Activated naive CD4-positive, alpha-beta T cell (primary cell): ENCODE measurements at places on chromosomes 1 and 21.

GRCh38 chr1:214296860-214297745, 16.1 kb downstream of the SMYD2 start:
- no peak for DNase-seq

GRCh38 chr1:109441069-109441468, 14.8 kb upstream of the PSMA5 start:
- DNase-seq = no peak

GRCh38 chr1:63463248-63463647, 59.8 kb downstream of the ITGB3BP start:
- no peak for DNase-seq

- no peak for DNase-seq
These were observed 36.3 kb upstream of the CASZ1 start for GRCh38 chr1:10832703-10833102.

DNA sequence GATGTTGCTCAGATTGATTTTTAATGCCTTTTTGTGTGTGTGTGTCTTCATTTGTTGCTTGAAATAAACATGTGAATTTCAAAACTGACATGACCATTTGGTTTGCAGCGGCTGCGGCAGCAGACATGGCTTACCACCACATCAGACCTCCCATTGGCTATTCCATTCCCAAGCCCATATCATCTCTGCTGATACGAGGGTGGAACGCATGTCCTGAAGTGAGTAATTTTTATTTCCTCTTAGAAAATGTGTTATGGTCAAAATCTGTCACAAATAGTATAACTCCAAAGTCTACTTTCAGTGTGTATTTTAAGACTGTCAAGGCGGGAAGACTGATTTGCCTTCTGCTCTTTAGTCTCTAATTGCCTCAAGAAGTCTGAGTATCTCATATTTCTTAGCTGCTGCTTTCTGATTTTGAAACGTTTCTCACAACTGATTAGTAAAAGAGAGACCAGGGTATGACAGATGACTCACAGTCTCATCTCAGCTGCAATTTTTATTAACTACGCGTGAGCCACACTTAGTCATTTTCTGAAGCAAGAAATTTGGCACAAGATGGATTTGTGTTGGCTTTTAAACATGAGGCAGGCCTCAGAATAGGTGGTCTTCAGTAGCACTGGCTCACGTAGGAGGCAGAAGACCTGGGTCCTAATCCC, 49.0 kb downstream of the LRRC53 start:
- DNase-seq = no peak

- no peak for DNase-seq
These were observed 3.9 kb upstream of the FNDC10 start for GRCh38 chr1:1603671-1604373.

DNA sequence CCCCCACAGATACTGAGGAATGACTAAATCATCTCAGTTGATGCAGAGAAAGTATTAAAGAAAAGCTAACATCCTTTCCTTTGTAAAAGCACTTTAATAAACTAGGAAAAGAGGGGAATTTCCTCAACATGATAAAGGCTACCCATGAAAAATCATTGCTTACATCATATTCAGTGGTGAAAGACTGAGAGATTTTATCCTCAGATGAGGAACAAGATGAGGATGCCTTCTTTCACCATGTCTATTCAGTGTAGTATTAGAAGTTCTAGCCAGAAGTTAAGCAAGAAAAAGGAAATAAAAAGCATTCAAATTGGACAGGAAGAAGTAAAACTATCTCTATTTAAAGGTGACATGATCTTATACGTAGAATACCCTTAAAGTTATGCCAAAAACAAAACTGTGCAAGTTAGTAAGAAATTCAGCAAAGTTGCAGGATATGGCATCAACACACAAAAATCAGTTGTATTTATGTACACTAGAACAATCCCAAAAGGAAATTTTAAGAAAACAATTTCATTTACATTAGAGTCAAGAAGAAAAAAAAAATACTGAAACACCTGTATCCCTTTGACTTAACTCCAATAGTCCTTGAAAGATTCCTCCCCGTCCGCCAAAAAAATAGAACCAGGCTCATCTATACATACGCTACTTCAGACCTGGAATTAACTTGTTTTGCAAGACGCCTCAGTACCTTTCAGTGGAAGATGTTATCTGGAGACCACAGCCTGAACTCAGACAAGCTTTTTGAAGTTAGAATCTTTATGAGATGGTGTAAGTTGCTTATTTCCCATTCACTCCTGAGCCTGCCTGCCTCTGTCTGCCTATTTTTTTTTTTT, 17.5 kb downstream of the ZMYM4 start:
- no peak for DNase-seq

- DNase-seq = no peak
These were observed 51.4 kb upstream of the ACTRT2 start for GRCh38 chr1:2969845-2970291.

- DNase-seq = no peak
These were observed 160.4 kb downstream of the TTLL7 start for GRCh38 chr1:83838573-83838972.

DNA sequence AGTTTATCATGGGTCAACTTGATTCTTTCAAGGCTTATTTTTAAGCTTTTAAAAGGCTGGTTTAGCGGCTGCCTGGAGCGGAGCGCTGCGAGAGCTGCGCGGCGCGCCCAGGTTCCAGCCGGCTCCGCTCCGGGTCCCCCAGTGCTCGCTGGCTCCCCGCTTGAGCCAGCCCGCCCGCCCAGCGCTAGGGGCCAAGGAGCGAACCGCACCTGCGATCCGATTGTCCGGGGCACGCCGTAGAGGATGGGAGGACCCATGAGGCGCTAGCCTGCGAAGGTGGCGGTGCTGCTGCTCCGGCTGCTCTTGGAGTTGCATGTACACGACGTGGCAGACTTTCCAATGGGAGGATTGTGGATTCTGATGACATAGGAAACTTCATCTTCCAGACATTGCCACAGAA, 9.9 kb upstream of the CFHR4 start:
- DNase-seq = no peak

- no peak for DNase-seq
These were observed 49.2 kb upstream of the TEKT2 start for GRCh38 chr1:36034692-36035091.

DNA sequence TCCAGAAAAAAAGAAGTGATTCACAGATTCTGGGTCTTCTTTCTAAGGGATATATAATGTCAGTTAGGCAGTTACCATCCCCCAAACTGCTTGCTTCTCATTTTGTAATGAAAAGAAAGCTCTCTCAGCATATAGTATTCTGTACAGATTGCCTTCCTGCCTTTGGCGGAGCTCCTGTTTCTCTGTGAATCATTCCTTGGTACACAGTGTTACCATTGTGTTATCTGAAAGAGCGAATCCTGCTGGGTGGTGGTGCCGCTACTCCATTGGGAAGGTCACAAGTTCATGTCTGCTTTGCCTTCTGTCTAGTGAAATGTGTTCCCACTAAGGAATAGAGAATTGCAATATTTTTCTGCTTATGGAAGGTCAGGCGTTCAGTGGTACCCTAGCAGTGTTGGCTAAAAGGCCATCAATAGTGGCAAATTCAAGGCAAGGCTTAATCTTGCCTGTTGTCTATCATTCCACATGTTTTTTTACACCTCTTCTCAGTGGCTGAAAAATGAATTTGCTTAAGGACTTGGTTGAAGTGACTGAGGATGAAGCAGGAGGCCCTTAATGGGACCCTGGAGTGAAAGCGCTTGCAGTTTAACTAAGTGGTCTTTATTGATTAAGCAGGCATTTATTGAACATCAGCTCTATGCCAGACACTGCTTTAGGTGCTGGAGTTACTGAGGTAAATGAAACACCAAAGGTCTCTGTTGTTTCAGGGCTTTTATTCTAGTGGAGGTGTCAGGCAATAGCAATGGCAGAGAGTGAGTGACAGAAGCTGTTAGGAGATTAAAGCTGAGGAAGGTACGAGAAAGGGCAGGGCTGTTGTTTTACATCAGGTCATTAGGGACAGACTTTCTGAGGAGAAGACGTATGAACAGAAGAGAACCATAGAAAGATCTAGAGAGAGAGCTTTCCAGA, 186.7 kb downstream of the PDE4B start:
- no peak for DNase-seq

DNA sequence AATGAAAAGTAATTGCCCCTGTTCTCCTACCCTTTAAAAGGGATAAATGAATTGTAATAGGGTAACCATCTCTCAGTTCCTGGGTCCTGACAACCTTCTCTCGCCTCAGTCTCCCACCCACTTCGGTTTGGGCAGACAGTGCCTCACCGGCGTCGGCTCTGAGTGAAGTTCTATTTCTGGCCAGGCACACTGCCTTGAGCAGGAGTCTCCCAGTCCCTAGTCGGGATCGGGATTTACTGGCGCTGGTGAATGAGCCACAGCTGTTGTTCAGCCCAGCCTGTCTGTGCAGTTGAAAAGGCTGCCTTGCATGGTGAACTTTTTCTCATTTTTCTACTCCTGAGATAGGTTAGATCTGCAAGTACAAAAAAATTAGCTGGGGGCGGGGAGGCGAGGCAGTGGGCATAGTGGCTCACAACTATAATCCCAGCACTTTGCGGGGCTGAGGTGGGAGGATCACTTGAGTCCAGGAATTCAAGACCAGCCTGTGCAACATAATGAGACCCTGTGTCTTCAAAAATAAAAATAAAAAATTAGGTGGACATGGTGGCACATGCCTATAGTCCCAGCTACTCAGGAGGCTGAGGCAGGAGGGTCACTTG, 7.4 kb downstream of the PLEKHM2 start:
- no peak for DNase-seq

DNA sequence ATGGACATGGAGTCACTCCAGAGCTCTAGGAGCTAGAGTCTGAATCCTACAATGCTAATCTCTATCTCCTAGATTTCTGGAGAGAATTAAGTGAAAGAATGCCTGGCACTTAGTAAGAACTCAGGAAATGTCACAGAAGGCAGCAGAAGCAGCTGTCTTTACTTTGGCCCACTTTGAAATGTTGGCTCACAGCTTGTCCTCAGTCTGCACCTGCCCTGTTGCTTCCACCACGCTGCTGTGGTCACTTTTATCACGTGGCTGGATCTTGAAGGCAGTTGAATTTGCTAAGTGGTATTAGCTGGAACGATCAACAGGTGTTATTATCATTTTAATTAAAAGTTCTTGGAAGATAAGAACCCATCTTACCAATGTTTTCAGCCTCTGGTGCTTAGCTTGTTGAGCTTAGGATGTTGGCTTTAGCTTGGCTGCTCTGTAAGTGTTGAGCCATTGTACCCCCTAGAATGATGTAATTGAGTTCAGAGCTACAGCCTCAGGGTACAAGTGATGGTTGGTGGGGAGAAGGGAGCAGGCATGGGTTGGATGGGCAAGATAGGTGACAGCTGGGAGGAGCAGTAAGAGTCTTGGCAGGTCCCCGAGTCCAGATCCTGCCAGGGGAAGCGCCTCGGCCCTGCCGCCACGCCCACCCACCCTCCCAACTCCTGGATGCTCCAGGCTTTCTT, 41.9 kb upstream of the EPS8L3 start:
- DNase-seq = no peak

DNA sequence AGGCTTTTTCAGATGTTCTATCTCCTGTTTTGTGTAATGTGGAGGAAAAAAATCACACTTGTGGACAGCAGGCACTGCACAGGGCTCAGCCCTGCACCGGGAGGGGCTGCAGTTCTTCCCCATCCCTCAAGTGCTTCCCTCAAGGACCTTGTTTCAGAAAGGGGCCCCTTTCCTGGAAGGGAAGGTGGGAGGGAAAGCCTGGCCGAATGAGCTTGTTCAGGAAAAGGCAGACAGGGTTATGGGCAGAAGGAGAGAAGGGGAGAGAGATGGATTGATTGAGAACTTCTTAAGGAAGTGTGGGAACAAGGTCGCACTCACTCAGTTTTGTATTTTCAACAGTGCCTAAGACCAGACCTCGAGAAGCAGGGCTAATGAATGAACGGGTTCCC, 41.2 kb downstream of the OLFML2B start:
- no peak for DNase-seq

DNA sequence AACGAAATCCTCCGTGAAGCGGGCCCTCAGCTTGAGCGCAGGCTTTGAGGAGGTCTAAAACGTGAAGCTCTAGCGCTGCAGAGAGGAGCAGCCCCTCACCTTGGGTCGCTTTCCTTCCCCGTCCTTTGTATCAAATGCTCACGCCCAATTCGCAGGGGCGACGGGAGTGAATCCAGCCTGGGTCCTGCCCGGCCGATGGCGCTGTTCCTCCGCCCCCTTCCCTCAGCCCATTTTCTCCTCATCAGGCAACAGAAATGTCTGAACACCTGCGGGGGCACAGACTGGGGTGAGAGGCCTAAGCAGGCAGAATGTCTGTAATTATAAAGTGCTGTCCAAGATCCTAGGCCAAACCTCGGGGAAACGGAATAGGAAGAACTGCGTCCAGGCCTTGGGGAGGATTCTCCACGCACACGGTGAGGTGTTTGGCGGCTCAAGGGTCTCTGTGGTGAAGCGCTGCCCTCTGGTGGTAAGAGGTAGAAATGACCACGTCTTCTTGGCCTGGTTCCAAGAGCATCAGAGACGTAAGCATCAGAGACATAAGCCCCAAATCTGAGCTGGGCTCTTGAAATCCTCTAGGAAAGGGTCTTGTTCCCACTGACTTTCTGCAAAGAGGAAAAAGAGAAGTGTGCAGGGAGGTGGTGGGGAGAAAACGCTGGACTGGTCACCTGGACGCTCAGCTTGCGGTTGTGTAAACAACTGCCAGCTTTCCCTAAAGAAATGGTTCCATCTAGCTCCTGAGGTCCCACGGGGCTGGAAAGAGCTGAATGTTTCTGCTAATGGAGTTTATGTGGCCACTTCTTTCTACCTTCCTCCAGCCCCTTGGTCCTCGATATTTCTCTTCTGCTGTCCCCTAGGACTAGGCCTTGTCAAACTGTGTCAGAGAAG, 92.1 kb upstream of the CD53 start:
- DNase-seq = peak; percentile 11

GRCh38 chr1:94100785-94101612, 19.9 kb downstream of the ABCA4 start:
- DNase-seq = no peak

- DNase-seq = no peak
These were observed 189.0 kb upstream of the RUNX1 start for GRCh38 chr21:35238119-35238518.

DNA sequence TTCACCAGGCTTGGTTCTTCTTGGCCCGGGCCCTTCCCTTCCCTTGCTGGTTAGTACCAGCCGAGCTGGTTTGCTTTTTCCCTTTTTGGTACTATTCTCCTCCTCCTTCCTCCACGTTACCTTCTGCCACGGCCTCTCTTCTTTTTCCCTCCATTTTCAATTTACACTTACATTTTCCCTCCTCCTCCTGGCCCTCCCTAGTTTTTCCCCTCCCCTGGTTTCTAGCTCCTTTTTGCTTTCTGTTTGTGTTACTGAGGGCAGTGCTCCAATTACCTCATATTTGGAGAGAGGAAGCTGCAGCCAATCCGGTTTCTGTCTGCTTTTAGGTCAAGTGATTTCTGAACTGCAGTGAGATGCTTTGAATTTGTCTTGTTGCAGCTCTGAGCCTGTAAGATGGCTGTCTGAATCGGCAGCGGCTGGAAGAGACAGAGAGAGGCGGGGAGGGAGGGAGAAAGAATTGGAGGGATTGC, 63.7 kb downstream of the MACF1 start:
- no peak for DNase-seq

- DNase-seq = no peak
These were observed 41.8 kb downstream of the SGIP1 start for GRCh38 chr1:66575739-66576138.
